Chondrocyte (in vitro differentiated cells): ENCODE measurements at places on chromosomes 13 and 19. TPM values are rescaled to one million over a fixed set of nuclear protein-coding genes. Genes with fewer than 3 reads are reported as not detected.

ZNF836 gene
- 14.5 to 18.1 TPM (median 14.7 TPM) in 3 replicates for total RNA-seq

OR7A5 gene
- not detected in 3 replicates for total RNA-seq

ZIC5 gene
- 2.7 to 5.8 TPM (median 3.1 TPM) in 3 replicates for total RNA-seq

MEX3D gene
- total RNA-seq = 57.8 to 60.1 TPM (median 59.6 TPM) in 3 replicates
